ENCODE measurements at places on chromosomes 2 and 18. TPM values are rescaled to one million over a fixed set of nuclear protein-coding genes. Genes with fewer than 3 reads are reported as not detected.

Gene FTCDNL1
- total RNA-seq: 3.0 TPM

Gene C2orf80
- total RNA-seq: not detected

Gene AKAIN1
- total RNA-seq: not detected

Gene CFC1
- total RNA-seq: not detected

Gene SPR
- 52.4 TPM for total RNA-seq

DNA sequence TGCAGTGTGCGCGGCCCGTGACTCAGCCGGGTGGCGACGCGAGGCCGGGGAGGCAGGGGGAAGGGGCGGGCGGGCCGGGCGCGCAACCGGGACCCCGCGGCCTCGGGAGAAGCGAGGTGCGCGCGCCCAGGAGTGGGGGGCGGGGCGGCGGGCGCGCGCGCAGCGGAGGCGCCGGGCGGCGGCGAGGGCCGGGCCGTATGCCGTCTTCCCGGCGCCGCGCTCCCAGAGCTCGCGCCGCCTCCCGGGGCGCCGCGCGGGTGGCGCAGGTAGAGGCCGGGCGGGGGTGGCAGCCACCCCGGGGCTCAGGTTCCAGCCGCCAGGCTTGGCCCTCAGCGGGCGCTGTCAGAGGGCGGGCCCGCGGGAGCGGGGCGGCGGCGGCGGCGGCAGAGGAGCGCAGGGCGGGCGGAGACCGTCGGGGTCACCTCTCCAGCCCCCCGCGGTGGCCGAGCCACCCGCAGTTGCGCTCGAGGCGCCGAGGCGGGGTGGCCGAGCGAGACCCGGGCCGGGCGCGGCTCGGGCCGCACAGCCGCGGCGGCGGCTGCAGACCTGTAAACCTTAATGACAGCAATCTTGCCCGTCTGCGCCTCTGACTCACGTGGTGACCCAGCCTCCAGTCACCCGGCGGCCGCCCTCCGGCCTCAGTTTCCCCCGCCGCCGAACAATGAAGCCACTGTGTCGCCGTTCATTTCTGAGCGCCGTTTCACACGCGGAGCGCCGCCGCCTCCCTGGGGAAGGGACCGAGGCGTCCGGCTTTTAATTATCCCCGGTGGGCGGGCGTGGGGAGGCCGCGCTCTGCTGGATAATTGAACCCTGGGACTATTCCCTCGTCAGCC, 25.3 kb upstream of the SMAD7 start:
- no peak for DNase-seq

DNA sequence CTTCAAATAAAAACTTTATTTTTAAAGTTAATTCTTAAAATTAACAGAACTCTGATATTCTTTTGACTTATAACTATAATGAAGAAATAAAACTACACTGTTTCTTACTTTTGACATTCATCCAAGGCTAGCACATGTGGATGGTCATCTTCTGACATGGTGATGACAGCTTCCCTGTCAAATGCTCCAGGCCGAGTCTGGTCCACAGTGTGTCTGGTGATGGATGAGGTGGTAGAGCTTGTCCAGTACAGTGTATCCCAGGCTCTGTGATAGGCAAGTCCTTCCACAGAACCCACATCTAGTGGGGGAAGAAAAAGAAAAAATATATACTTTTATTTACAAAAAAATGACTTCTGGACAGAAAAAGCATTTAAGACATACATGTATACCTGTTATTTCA, 1529.5 kb downstream of the LRP1B start:
- DNase-seq: no peak

DNA sequence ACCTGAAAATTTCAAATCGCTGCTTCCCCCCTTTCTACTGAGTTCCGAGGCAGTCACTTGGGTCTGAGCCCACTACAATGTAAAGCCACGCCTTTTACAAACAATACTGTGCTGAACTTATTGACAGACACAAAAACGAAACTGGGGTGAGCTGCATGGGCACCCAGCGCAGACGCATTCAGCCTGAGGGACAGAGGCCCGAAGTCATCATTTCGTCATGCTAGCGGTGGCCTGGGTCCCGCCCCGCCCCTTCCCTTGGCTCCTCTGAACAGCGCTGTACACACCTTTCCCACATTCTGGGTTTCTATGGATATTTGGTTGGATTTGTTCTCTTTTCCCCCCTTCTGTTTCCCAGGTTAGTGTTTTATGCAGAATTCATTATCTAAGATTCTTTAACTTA, 71.7 kb downstream of the EIPR1 start:
- DNase-seq: no peak

DNA sequence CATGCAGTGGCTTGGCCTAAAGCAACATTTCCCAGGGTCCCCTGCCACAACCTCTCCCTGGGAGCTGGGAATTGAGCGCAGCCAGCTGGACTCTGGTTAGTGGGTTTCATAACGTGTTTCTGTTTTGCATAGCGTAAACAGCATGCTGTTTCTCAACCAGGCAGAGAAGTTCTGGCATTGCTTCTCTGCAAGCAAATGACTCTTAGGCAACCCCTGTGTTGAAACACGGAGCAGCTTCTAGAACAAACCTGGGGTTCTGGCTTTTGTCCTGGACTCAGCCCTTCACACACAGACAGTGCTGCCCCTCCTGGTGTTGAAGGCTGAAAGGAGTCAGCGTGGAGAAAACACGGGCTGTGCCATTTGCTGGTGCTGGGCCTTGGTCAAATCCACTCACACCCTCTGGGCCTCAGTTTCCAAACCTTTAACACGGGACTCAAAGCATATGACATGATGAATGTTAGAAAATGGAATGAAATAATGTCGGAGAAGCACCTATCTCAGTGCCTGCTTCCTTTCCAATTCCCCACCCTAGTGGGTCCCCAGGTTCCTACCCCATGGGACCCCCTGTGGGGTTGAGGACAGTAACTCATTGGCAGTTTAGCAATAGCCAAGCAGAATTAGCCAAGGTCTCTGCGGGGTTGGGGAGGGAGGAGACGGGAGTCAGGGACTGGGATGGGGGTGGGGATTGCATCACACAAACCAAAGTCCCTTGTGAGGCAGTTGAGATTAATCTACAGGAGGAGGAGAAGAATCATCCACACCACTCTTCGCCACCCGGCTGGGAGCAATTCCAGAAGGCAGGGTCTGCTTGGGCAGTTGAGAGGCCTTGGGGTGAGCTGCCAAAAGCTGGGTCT, 30.2 kb upstream of the IL1R2 start:
- DNase-seq: peak; percentile 89

DNA sequence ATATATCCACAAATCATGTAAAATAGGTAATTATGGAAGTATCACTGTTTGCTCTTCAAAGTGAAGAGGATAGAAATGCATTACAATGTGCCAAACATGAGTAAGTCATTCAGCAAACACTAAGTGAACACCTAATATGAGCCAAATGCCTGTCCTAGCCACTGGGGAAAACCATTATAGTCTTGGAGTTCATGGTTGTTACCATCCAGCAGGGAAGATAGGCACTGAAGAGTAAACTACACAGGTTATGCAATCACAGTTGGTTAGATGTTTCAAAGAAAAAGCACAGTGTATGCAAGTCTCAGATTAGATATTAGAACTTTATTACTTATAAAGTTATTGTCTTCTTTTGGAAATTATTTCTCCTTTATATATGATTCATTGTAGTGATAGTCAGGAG, 3.9 kb upstream of the SERPINB2 start:
- no peak for DNase-seq

- DNase-seq: no peak
Measured at GRCh38 chr2:98565286-98565860, 42.9 kb downstream of the COA5 start.

GRCh38 chr18:24372279-24372872, 25.2 kb downstream of the OSBPL1A start:
- no peak for DNase-seq

- no peak for DNase-seq
Measured at GRCh38 chr2:187453078-187453641, 5.1 kb upstream of the CALCRL start.

GRCh38 chr2:65037178-65037577, 19.0 kb upstream of the CEP68 start:
- DNase-seq: no peak

- no peak for DNase-seq
Measured at GRCh38 chr2:150887926-150888325, 373.7 kb downstream of the RBM43 start.

DNA sequence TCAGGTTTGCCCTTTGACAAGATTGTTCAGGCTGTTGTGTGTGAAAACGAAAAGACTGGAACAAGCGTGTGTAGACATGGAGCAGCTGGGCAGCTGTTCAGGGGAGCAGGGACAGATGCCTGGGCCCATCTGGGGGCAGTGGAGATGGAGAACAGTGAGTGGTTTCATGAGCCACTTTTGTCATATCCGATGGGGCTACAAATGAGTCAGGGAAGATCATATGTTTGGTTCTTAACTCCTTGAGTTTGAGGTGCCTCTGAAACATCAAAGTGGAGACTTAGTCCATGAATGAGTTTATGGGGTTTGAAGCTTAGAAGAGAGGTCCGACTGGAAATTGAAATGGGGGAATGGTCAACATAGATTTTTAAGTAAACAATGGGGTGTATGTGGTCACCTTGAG, 9.3 kb upstream of the PLB1 start:
- DNase-seq: no peak
